ENCODE measurements at places on chromosomes 4 and X.
A peak's percentile ranks its signal among the peaks of the same experiment; 100 is the strongest.

DNA sequence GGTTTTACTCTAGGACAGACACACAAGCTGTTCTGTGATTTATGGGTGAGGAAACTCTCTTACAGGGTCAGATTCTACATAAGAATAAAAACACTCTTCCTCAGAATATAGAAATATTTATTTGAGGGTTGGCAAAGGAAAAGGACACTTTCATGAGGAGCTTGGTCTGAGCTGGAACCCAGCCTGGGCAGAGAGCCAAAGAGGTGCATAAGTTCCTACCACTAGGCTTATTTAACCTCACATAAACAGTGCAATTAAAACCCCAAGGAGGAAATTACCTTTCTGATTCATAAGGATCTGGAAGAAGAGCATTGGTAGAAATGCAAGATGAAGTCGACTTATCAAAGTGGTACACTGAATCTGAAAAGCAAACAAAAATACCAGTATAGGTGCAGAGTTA lies 32.9 kb downstream of the SETD7 start:
- DNase-seq, result no peak

GRCh38 chr4:94588896-94589693 lies 137.4 kb downstream of the PDLIM5 start:
- DNase-seq, result no peak

DNA sequence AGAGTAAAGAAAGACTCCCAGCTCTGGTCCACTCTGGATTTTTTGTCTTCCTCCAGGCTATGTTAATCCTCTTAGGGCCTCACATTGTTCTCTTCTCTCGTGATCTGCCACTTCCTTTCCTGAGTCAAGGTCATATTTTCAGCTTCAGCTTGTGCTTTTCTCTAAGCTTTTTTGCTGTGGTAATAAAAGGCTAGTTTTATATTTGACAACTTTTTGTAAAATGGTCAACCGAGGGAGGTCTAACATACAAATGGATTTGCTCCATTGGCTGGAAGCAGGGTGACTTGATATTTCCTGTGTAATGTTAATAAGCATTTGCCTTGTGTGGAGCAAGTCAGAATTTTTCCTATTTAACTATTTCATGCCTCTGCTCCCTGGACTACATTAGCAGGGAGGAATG lies 239.7 kb downstream of the RAB28 start:
- no peak for DNase-seq

DNA sequence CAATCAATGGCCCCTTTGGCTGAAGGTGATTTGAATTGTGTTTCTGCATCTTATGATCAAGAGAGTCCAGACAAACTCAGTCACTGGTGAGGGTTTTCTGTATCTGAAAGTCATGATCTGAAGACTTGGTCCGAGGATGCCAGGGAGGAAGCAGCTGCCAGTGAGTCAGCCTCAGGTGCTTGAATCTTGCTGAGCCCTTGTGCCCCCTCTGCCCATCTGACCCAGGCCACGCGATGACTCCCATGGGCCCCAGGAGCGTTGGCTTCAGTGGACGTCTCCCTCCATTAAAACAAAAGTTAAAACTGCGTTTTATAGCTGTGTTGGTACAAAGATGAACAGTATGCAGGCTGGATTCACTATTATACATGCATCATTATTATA lies 62.0 kb downstream of the HTRA3 start:
- DNase-seq, result no peak

DNA sequence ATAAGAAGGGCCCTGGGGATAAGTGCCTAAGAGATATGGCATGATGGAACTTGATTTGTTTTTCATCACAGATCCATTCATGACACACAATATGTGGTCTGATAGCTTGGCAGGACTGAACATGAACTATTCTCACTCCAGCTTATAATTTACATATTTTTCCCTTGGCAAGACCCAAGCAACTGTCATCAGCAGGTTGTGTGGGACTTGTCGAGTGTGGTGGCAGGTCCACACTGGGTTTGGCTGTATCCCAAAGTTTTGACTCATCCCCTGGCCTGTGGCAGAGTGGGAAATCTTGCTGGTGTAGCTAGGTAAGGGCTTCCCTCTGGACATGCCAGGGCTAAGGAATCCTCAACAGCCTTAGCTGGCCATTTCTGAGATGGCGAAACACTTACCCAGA lies 81.0 kb upstream of the STIM2 start:
- peak; percentile 36 for DNase-seq

- no peak for DNase-seq
Measured at GRCh38 chr4:81852031-81852715, 380.5 kb upstream of the RASGEF1B start.
